RPMI7951 (cell line): ENCODE measurements at places on chromosomes 5 and 9. TPM values are rescaled to one million over a fixed set of nuclear protein-coding genes. Genes with fewer than 3 reads are reported as not detected.

The FGFR4 gene
- total RNA-seq = 1.9 and 2.0 TPM in 2 replicates

- DNase-seq = no peak
These were observed 2.9 kb upstream of the TRIM41 start for GRCh38 chr5:181220178-181220515.

The ACTBL2 gene
- 0.10 and 0.24 TPM in 2 replicates for total RNA-seq

GRCh38 chr5:114206640-114207039, 155.2 kb upstream of the KCNN2 start:
- DNase-seq = no peak
